Hepatic stellate cell (primary cell): ENCODE measurements at places on chromosomes 12 and 14.

DNA sequence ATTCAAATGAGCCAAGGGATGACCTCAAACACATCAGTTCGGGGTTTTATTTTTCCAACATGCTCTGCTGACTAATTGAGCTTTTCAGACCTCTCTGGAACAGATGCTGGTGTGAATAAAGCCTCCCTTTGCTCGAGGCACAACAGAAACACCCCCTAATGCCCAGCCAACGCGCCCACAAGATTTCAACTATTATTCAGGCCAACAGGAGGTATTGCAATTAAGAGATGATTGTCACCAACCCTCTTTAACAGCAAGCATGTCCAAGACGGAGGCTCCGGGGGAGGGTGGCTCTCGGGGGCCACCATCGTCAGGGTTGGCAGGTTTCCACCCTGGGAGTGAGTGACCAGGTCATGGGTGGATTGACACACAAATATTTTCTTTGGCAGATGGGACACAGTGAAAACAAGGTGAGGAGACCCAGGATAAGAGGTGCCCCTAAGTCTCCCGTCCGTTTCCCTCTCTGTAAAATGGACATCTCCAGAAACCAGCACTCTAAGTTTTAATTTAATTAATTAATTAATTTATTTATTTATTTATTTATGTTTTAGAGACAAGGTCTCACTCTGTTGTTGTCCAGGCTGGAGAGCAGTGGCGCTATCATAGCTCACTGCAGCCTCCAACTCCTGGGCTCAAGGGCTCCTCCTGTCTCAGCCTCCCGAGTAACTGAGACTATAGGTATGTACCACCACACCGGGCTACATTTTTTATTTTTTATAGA is 56.1 kb downstream of the MAP1LC3B2 start:
- DNase-seq: no peak

GRCh38 chr14:21191261-21191808 is 35.5 kb upstream of the OR5AU1 start:
- no peak for DNase-seq

DNA sequence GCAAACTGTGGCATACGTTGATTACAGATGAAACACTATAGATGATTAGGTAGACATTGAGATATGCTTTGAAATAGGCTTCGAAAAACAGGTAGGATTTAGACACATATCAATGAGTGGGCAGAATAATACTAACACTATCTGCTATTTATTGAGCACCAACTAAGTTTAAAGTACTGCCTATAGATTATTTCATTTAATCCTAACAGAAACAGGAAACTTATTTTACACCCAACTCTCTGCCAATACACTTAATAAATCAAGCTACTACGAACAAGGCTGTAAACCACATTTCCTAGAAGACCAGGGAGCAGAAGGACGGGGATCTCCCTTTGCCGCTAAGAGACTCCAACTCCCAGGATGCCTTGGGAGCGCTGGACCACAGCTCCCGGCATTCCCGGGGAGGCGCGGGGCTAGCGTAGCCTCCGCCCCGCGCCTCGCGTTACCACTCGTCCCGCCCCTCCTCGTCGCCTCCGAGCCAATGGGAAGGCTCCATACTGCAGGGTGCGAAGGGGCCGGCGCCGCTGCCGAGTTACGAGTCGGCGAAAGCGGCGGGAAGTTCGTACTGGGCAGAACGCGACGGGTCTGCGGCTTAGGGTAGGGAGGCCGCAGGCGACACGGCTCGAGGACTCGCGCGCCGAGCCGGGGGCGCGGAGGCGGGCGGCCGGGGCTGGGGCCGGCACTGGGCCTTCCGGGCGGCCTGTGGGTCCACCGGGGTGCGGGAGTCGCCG is at the start of gene VRK1:
Gene VRK1, plus strand, starts transcription at position 532 of the 731 bp plus-strand sequence. CDS start 36,090 bp downstream, outside the sequence.
- peak; percentile 94 for DNase-seq

DNA sequence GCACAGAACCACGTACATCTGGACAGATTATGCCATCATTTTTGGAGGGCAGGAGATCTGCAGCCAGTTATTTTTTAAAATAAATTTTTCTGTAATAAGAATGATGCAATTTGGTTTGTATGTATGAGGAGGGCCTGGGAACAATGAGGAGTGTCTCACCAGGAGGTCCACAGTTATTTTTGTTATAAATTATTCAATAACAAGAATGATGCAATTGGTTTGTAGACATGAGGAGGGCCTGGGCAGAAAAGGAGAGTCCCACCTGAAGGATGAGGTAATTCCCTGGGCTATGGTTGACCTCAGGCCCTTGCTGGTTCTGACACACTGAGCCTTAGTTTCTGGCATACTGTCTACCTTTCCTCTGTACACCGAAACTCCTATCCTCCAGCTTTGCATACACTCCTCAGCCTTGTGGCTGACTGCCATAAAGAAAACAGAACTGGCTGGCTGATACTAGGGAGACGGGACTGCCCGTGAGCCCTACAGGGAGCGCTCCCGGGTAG is 9.0 kb upstream of the DCD start:
- DNase-seq: no peak
